ENCODE measurements at places on chromosomes 3 and 15. TPM values are rescaled to one million over a fixed set of nuclear protein-coding genes. Genes with fewer than 3 reads are reported as not detected.

GRCh38 chr3:111831840-111832239 lies 27.2 kb upstream of the PHLDB2 start:
- no peak for DNase-seq

- DNase-seq = peak; percentile 4
Observed at GRCh38 chr3:122299872-122300460, 25.1 kb upstream of the CSTA start.

DNA sequence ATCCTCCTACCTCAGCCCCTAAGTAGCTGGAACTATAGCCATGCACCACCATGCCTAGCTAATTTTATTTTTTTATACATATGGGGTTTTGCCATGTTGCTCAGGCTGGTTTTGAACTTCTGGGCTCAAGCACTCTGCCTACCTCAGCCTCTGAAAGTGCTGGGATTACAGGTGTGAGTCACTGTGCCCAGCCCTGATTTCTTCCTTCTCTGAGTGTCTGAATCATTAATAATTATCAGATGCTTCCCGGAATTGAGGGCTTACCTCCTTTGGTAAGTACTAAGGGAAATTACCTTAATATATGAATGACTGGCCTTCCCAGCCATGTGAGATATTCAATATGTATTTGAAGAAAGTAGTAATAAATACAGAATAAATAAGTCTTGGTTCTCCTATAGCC lies 7.2 kb downstream of the CLPX start:
- DNase-seq = no peak

- no peak for DNase-seq
Observed at GRCh38 chr3:50345586-50346234, at the start of gene ZMYND10. ZMYND10 (minus strand) TSS chr3:50345732; CDS start chr3:50345579, 153 bp downstream.

DNA sequence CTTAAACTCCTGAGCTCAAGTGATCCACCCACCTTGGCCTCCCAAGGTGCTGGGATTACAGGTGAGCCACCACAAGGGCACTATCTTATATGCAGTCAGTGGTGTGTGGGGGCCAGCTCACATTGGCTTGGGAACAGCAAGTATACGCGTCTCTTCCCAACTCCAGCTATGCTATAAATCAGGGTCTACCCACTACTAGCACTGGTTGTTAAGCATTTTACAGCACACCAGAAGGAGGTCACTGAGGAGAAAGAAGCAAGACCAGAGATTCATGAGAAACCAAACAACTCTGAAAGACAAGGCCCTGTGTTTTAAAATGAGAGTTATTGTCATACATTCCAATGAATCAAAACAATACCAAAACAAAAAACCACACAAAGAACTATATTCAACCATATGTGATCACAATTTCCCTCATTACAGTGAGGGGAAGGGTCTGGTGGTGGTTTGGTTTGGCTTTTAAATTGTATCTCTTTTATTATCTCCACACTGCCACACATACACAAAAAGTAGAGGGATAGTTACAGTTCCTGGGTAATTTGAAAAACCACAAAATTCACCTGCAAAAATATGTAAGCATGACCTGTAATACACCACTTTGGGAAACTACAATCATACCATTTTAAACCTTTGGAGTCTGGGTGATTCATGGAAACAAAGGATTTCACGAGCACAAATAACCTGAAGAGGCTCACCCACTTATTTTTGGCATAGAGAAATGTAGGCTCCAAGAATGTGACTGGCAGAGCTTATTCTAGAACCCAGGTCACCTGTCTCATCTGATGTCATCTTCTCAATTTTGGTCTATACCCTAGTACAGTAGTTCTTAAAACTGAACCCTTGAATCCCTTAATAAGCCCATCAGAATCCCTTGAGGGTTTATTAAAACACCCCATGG lies 5.2 kb downstream of the MAGI1 start:
- no peak for DNase-seq

DNA sequence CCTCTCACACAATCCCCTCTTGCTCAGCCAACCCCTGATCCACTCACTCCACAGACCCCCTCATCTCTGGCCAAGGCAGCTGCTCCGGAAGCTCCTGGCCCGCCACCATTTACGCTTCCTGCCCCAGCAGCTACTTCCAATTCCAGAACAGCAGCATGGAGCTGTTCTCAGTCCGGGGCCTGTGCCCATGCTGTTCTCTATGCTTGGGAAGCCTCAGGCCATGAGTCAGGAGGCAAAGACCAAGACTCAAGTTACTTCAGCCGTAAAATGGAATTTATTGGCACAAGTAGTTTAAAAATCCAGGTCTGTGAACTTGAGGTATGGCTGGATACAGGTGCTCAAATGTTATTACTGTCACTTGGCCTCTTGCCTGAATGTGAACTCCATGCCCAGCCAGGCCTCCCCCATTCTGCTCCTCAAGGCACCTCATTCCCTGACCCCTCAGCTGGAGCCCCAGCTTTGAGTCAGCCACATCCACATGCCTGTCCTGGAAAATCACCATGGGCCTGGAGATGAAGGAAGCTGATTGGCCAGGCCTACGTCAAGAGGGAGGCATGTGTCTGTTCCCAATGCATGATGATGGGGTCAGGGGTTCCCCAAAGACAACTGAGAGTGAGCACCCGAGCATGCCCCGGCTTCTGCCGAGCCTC lies 31.4 kb upstream of the CACNA2D2 start:
- DNase-seq = no peak

GRCh38 chr3:159923336-159923735 lies 65.3 kb upstream of the IL12A start:
- no peak for DNase-seq

GRCh38 chr3:67593761-67594234 lies 60.6 kb downstream of the SUCLG2 start:
- no peak for DNase-seq

DNA sequence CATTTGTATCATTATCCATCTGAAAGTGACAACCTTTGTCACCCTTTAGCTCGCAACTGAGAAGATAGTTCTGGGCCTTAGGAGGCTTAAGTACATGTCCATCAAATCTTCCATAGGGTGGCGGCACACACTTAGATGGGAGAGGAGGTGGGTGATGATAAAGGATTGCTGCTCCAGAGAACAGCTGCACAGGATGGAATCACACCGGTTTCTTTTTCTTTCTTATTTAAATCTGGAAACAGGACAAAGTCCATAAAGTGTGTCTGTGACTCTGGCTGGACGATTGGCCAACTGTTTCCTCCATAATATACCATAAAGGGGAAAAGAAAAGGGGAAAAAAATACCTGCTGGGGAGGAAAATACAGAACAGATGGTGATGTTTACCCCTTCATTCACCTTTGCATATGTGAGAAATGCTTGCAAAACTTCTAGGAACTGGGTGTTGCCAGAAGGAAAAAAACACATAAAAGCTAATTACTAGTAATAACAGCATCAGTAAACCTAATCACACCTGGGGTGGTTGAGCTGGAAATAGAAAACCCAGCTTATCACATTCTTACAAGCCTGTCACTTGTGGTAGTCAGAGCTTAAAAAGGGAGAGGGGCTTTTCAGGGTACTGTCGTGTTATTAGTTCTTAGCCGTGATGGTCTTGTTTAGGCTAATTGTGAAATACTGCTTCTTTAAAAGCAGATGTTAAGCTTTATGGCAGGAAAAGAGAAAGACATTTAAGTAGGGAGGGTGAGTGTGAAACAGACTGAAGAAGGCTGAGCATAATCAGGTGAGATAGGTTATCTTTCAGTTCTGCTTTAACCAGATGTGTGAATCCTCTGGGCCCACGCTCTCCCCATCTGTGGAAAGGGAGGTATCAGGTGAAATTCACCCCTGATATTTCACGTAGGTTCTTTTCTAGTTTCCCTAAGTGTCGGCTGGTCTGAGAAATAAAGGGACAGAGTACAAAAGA lies 16.7 kb downstream of the C2CD4A start:
- DNase-seq = no peak

DNA sequence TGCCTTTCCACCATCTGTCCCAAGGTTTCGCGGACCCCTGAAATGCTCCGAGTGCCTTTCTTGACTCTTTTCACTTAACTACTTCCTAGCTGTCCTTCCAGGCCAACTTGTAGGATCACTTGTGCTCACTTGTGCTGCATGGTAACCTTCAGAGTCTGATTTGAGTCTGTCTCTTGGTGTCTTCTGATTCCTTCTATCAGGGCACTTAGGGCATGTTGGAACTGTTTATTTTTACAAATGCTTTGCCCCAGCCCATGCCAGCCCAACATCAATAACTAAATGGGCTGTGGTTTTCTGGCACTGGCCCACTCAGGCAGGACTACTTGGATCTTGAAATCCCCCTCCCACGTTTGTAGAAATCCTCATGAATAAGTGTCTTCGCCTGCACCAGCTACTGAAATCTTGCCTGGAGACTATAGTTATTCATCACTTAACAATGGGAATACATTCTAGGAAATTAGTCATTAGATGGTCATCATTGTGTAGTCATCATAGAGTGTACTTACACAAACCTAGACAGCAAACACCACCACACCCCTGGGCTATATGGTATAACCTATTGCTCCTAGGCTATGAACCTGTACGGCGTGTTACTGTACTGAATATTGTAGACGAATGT lies 123.1 kb upstream of the STRIT1 start:
- DNase-seq = no peak

- no peak for DNase-seq
Observed at GRCh38 chr3:23810343-23811184, 4.8 kb downstream of the UBE2E1 start.

GRCh38 chr3:194577986-194578905 lies 55.0 kb downstream of the TMEM44 start:
- DNase-seq = no peak

GRCh38 chr15:88073391-88073691 lies 183.2 kb downstream of the NTRK3 start:
- no peak for DNase-seq

The SNX22 gene
- total RNA-seq = not detected

The EPHB1 gene
- total RNA-seq = 11.0 TPM

The MYO5A gene
- 70.9 TPM for total RNA-seq

The FBLN2 gene
- total RNA-seq = 1.6 TPM

The CHRNB4 gene
- not detected for total RNA-seq

The CD200R1L gene
- total RNA-seq = not detected

The IQCF5 gene
- total RNA-seq = not detected

Data from glomerular endothelial cell (primary cell).